ENCODE measurements at places on chromosomes 3 and 15.

GRCh38 chr15:33226559-33227181, 32.2 kb upstream of the FMN1 start:
- DNase-seq: peak; percentile 34

DNA sequence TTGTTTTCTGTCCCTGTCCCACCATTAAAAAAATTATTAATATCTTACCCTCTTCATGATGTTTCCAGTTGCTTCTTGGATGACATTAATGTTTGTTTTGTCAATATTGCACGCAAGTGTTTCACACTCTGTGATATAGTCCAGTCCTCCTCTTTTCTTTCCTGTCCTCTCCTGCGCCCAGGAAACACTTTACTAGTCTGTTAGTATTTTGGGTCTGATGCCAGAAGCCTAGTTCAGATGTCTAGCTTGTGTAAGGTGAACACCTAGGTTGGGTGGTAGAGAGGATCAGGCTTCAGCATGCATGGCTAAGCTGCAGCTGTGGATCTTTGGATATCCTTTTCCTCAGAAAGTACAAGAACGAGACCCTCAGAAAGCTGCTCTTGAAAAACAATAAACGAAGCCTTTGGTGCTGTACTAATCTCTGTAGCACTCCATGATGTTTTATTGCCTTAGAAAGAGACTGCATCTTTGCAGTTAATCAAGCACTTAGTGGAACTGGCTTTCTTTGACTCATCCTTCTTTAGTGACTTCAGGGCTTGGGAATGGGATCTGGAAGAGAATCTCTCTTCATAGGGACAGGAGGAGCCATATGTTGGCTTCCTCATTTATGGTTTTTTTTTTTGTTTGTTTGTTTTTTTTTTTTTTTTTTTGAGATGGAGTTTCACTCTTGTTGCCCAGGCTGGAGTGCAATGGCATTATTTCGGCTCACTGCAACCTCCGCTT, 253.4 kb downstream of the LPP start:
- no peak for DNase-seq

- DNase-seq: no peak
Observed at GRCh38 chr3:46380471-46381221, 9.9 kb downstream of the CCR5 start.

DNA sequence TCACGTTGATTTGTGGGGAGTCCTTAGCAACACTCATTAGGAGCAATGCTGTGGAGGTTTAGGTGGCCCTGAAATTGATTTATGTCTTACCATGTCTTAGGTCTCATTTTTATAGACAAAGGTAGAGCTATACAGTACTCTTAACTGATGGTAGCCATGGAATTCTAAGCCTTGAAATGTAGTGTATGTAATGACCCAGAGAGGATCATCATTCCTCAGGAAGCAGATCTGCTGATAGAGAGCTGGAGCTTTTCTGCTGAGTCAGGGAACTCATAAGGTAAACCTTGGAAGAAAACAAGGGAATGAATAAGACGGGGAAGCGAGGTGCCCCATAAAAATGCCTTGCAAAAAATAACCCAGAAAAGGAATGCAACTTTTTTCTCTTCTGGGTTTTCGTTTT, 34.0 kb upstream of the ZNF639 start:
- DNase-seq: no peak

- DNase-seq: no peak
Observed at GRCh38 chr3:55571913-55572312, 84.8 kb upstream of the WNT5A start.

DNA sequence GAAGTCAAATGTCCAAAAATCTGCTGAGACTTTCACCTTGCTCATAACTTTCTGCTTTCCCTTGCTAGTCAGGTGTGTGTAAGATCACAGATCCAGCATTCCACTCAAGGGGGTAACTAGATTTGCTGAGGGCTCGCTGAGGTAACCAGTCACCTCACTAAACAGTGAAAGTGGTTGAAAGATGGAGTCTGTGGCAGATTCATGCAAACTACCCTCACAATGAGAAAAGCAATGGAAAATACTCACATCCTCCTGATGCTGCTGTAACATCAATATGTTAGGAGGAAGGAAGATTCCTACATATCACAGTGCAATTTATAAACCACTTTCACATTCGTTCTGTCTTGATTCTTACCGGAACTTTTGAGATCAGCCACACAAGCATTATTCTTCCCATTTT, 174.3 kb upstream of the BCL6 start:
- no peak for DNase-seq

- no peak for DNase-seq
Observed at GRCh38 chr3:141233457-141234161, 2.0 kb downstream of the PXYLP1 start.
